Mesenchymal stem cell (in vitro differentiated cells and primary cell): ENCODE measurements at places on chromosomes 6 and 20.

- no peak for DNase-seq
Measured at GRCh38 chr6:32645047-32645703, 8.0 kb downstream of the HLA-DQA1 start.

DNA sequence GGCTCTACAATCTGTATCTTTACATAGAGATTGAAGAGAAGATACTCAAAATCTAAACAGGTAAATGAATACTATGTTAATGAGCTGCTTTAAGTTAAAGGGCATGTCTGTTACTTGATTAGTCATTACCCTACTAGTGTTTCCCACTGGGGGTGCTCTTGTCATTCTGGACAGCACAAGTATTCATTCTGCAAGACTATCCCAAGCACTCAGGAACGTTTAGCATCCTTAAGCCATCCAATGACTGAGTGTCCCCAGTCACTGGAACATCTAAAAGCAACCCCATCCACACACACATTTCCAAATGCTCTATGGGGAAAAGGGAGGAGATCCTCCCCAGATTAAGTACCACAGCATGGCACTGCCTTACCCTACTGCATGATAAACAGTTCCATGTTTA, 25.7 kb downstream of the EZR start:
- peak; percentile 70 for DNase-seq

DNA sequence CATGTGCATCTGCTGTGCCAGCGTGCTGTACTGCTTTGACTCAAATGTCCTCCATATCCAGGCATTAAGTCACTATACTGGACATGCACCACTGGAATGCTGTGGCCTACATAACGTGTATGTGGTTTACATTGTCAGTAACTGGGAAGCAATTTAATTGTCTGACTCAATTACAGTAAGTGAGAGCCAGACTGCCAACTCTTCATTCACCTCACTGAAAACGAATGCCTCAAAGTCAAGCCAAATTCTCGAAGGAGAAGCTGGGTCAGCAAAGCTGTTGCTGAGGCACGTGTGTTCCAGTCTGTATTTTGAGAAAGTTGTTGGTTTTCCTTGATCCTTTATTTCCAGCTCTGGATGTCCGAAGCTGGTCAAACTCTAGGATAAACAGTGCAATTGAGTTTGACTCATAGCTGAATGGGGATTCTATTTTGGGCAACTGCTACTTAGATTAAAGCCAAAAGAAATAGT, 534.3 kb downstream of the COL12A1 start:
- peak; percentile 85 for DNase-seq

DNA sequence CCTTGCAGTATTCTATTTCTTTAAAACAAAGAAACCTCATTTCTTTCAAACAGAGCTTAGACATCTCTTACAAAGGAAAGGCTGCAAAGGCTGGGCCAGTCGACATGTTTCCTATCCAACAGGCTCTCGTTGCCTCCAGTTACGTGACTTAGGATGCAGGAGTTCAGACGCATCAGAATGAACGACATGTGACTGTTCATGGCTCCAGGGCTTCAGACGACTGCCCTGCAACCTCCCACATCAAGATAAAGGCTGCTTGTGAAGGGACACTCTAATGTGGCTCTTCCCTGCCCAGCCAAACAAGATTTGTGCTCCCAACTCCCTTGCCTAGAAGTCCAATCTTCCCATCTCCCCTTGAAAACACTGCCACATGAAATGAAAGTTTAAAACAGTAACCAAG, 14.3 kb upstream of the NEDD9 start:
- DNase-seq: no peak

DNA sequence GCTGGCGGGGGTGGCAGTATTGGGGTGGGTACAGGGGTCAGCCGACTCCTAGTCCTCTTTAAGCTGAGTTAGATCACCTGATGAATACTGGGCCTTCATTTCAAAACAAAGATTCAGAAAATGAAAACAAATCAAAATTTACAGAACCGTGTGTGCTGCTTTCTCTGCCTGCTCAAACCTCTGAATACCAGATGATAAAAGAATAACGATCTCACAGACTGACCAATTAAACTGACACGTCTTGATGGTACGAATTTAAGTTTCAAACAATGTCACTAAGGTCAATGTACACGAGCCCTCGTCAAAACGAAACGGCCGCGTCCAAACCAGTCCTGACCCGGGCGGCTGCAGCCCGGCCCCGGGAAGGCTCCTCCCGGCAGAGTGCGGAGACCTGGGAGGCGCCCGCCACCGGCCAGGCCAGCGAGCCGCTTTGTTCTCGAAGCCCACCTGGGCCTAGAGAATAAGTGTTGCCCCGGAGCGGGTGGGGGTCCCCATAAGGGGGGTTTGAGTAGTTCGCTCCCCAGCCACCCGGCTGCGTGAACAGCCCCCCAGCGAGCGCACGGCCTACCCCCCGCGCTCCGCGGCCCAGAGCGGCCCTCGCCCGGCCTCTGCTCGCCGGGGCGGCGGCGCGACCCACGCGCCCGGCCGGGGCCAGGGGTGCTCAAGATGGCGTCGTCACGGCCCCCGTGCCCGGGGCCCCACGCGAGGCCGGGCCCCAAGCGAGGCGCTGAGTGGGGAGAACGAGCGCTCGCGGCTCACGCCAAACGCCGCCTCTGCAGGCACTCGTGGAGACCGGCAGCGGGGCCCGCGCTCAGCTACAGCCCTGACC, 728 bp downstream of the PSMA7 start:
- no peak for DNase-seq
